CD4-positive, CD25-positive, alpha-beta regulatory T cell (primary cell): ENCODE measurements at places on chromosomes 7 and 10. TPM values are rescaled to one million over a fixed set of nuclear protein-coding genes. Genes with fewer than 3 reads are reported as not detected.

The TMEM176A gene
- total RNA-seq, result not detected

The ZNF485 gene
- 2.0 TPM for total RNA-seq

The GBX1 gene
- total RNA-seq, result not detected

GRCh38 chr7:37901236-37901827 is 15.3 kb downstream of the SFRP4 start:
- DNase-seq, result no peak

DNA sequence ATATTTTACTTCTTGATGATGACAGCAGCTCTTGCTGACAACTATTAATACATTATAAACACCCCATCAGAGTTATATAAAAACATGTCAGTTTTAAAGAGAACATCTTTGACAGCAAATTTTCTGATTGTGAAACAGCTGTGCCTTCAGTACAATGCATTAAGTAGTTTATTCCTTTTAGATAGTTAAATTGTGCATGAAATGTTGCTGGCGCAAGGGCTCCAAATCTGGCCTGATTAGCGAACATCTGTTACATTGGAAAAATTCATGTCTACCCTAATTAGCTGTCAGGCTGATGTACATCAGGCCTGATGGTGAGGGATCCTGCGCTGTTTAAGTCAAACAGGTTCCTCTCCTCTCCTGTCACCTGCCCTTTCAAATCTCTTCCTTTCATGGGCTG is 171.9 kb upstream of the SP8 start:
- no peak for DNase-seq

- DNase-seq, result no peak
Observed at GRCh38 chr7:120583899-120584586, 273.9 kb downstream of the TSPAN12 start.

- DNase-seq, result no peak
Observed at GRCh38 chr10:52030051-52030790, 283.9 kb upstream of the DKK1 start.

DNA sequence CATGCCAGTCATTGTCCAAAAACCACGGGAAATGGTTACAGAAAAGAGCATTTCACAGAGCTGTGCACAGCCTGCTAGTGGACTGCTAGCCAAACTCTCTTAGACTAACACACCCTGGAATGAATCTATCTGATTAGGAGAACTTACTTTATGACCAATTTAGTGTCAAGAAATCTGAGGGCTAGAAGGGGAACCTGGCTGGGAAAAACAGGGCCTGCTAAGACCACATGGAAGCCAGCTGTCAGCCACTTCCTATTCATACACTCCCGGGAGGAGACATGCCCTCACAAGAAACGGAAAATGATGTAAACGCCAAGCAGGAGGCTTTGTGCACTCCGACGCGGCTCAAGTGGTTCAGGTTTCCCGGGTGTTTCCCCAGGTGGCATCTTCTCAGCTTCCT is 54.8 kb downstream of the MPP7 start:
- DNase-seq, result no peak
